ENCODE measurements at places on chromosomes 2 and 18. TPM values are rescaled to one million over a fixed set of nuclear protein-coding genes. Genes with fewer than 3 reads are reported as not detected.

RASGRP3 gene
- 17.7 TPM for polyA plus RNA-seq

RIOK3 gene
- 32.3 TPM for polyA plus RNA-seq

LYG1 gene
- 0.80 TPM for polyA plus RNA-seq

B4GALT6 gene
- polyA plus RNA-seq, result 1.7 TPM

GRCh38 chr18:34659579-34660517 lies 50.2 kb upstream of the DTNA start:
- DNase-seq, result peak; percentile 82

DNA sequence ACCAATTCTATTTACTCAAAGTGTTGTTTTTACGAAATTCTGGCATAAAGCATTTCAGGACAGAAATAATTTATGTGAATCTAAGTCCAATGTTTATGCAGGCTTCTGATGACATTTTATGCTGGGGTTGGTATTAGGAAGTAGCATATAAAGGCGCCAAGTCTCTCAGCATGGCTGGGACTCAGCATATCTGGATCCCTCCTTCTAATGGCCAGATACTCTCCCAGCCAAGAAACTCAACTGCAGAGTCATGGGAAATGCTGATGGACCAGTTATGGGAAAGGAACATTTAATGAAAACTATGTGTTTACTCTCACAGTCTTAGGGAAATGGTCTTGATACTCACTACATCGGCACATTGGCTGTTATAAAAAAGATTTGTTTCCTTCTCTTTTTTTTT lies 392.2 kb downstream of the ARHGAP15 start:
- no peak for DNase-seq

- DNase-seq, result no peak
Measured at GRCh38 chr2:127365211-127365643, 22.5 kb downstream of the MAP3K2 start.

DNA sequence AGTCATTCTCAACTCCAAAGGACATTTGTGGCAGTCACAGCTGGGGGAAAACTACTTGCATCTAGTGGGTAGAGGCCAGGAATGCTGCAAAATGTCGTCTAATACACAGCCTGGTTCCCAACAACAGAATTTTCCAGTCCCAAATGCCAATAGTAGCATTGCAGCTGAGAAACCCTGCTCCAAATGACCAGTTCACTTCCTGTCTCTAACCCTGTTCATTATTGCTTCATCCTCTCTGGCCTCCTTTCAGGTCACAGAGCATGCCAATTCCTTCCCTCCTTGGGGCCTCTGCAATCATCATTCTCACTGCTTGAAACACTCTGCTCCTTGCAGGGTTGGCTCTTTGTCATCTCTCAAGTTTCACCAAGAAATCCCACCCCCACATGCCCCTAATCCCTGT lies 139.1 kb downstream of the IRS1 start:
- peak; percentile 54 for DNase-seq

- no peak for DNase-seq
Measured at GRCh38 chr2:74836675-74837401, 2.9 kb downstream of the HK2 start.
